ENCODE measurements at places on chromosomes 11 and 22. TPM values are rescaled to one million over a fixed set of nuclear protein-coding genes. Genes with fewer than 3 reads are reported as not detected.

DNA sequence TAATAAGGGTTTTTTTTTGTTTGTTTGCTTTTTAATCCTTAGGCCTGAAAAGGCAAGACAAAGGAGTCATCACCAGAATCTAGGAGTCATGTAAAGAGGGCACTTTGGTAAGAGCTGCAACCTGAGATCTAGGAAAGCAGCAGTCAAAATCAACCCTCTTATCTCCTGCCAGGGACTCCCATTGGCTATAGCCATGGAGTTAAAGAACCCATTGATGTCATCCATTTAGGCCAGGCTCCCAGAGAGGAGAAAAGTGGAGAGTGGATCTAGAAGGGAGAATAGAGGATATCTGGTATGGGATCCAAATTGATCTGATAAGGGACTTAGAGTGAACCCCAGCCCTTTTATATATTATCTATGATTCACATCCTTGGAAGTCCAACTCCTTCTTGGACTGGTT, 35.9 kb downstream of the ZNF215 start:
- DNase-seq = no peak

- DNase-seq = no peak
Observed at GRCh38 chr11:116665523-116665922, 107.3 kb downstream of the BUD13 start.

GRCh38 chr11:33866936-33867335, 24.9 kb downstream of the LMO2 start:
- no peak for DNase-seq

Gene OR52E2
- not detected for total RNA-seq

Gene CCDC117
- 23.1 TPM for total RNA-seq

Gene RBMXL2
- total RNA-seq = not detected
